Memory B cell (primary cell): ENCODE measurements at places on chromosomes 1 and 21.
A peak's percentile ranks its signal among the peaks of the same experiment; 100 is the strongest.

DNA sequence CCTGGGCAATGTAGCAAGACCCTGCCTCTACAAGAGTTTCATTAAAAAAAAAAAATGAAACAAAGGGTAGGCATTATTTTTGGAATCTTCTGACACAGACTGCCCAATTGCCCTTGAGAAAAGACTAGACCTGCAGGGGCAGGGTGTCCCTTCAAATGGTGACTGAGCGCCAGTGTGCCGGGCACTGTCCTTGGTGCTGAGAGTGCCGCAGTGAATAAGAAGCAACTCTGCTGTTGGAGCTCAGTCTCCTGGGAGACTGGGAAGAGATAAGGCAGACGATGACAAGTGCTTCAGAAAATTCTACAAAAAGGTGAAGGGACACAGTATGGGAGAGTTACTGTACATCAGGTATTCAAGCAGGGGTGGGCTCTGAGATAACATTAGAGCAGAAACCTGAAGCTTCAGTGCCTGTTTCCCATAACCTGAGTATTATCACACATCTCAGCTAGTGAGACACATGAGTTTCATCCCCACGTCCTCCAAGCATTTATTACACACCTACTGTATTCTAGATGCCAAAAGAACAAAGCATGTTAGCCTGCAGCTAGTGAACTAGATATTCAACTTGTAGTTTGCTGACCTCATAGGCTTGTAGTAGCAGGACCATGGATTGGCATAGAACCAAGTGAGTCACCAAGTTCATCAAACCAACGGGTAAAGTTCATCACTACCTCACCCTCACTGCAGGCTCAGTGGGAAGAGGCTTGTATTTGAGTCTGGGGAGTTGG lies 18.4 kb upstream of the RPL11 start:
- peaks cover 9% of the 10 kb centered on the region for H3K27me3 ChIP-seq
- no peak overlapping the region for H3K27ac ChIP-seq
- no peaks in the 10 kb centered on the region for H3K4me1 ChIP-seq
- no peak for DNase-seq
- peaks cover 2% of the 10 kb centered on the region for H3K36me3 ChIP-seq
- H3K4me3 ChIP-seq, result no peak overlapping the region

- H3K4me3 ChIP-seq, result peak overlapping the region; percentile 80
- H3K36me3 ChIP-seq, result peaks cover 13% of the 10 kb centered on the region
- H3K27ac ChIP-seq, result peak overlapping the region; percentile 45
- no peak for DNase-seq
- H3K27me3 ChIP-seq, result no peaks in the 10 kb centered on the region
Observed at GRCh38 chr1:78651241-78651640, 1.6 kb downstream of the IFI44 start.

DNA sequence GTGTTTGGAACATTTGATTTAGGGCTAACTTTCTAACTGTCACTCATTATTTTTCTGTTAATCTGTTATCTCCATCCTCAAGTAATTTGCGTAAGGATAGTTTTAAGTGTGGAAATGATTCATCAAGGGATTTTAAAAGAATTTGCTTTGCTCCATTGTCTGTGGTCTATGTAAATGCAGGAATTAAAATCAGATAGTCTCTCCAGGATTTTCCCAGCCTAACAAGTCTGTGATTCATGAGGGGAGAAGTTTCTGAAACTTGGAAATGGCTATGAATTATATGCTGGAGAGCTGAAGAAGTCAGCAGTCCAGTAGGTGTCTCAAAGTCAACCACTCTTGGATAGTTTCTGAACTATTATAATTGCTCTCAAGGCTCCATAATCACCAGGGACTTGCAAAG lies 264.5 kb downstream of the MRPL39 start:
- H3K27me3 ChIP-seq, result no peaks in the 10 kb centered on the region
- H3K4me3 ChIP-seq, result no peak overlapping the region
- no peaks in the 10 kb centered on the region for H3K4me1 ChIP-seq
- no peaks in the 10 kb centered on the region for H3K36me3 ChIP-seq
- no peak overlapping the region for H3K27ac ChIP-seq

GRCh38 chr1:16212251-16212961 lies at the start of gene ARHGEF19:
ARHGEF19 (minus strand) TSS chr1:16212652; CDS start chr1:16209054, 3,598 bp downstream.
- no peak for DNase-seq
- H3K27ac ChIP-seq, result no peak within 1 kb of the TSS
- no peak within 1 kb of the TSS for H3K4me3 ChIP-seq
- peaks cover 7% of the 10 kb centered on the region for H3K4me1 ChIP-seq
- H3K36me3 ChIP-seq, result no peaks in the 10 kb centered on the region

DNA sequence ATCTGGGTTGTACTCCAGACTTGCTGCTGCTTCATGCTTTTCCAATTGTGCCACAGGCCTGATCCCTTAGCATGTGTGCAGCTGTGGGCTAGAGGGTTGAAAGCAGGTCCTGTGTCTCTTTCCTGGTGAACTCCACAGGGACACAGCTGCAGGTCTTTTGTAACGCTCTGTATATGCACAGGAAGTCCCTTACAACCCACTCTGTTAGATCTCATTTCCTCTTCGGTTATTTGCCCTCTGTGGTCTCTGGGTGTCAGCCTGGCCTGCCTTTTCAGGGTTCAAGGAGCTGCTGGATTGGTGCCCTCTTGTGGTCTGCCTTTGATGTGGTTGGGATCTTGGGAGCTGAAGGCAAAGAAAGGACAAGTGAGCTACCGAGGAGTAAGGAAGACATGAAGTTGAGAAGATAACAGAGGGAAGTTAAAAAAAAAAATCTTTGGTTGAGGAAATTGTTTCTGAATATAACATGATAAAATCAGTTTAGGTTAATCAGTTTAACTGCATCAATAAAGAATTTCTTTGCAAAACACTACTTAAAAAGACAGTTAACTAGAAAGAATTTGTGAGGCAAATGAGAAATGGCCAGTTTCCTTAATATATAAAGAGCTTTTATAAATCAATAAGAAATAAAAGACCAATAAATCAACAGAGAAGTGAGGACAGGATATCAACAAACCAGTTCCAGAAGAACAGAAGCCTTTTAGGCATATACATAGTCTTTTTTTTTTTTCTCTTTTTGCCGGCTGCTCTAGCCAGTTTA lies 44.1 kb downstream of the UCK2 start:
- H3K4me3 ChIP-seq, result peak overlapping the region; percentile 25
- DNase-seq, result no peak
- H3K27ac ChIP-seq, result peak overlapping the region; percentile 6
- no peaks in the 10 kb centered on the region for H3K27me3 ChIP-seq
